Progenitor cell of endocrine pancreas (in vitro differentiated cells): ENCODE measurements at places on chromosomes 6 and 20.
A peak's percentile ranks its signal among the peaks of the same experiment; 100 is the strongest.

DNA sequence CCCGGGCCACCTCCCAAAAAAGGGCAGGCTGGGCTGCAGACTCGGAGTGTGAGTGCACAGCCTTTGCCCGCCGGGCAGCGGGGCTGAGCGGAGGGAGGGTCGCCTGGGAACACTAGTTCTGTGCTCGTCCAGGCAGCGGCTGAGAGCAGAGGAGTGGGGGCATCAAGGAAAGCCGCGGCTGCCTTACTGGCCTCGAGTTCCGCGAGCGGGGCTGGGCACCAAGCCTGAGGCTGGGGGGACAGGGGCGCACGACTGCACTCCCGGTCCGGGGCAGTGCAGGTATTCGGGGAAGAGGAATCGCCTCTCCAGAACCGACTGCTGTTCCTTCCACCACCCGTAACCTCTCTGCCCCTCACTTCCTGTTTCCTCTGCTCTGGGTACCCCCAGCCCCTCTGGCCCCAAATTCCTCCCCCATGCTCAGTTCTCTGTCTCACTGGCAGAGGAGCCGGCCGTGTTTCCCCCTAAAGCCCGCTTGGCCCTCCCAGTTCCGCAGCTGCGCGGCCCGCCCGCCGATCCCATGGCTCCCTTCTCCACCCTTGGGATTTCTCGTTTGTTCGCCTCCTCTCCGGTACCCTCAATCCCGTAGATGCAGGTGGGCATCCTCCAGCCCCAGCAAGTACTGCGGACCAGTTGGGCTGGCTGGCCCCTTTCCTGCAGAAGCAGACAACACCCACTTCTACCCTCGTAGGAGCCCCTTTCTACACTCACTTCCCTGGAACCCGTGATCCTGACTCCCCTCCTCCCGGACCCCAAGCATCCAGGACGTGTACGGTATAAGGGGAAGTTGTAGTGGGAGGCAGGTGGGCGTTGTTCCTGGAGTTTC lies 5.1 kb downstream of the RING1 start:
- no peak for DNase-seq

- DNase-seq: no peak
Measured at GRCh38 chr20:59247731-59248684, 52.4 kb upstream of the EDN3 start.

DNA sequence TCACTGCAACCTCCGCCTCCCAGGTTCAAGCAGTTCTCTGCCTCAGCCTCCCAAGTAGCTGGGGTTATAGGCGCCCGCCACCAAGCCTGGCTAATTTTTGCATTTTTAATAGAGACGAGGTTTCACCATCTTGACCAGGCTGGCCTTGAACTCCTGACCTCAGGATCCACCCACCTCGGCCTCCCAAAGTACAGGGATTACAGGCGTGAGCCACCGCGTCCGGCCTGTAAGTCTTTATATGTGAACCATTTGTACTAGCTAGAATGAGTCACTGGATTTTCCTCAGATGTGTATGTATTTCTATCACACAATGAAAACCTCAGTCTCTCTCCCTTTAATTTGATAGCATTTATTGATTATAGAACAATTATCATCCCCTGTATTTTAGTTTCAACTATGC lies 34.0 kb downstream of the ITCH start:
- no peak for DNase-seq

DNA sequence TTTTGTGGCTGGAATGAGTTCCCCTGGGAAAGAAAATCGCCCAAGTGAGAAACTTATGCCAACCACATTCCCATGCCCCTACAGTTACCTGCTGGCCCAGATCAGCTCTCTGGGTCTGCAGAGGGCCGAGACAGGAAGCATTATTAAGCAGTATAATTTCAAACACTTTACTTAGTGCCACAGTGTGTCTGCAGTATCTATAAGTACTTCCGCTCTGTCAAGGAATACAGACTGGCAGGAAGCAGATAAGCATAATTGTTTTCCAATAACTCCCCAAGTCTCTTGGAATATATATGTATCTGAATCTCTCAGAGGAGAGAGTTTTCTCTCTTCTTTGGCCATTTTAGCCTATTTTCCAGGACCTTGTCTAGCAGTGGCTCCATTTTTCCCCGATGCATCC lies 24.9 kb downstream of the SAYSD1 start:
- no peak for DNase-seq

DNA sequence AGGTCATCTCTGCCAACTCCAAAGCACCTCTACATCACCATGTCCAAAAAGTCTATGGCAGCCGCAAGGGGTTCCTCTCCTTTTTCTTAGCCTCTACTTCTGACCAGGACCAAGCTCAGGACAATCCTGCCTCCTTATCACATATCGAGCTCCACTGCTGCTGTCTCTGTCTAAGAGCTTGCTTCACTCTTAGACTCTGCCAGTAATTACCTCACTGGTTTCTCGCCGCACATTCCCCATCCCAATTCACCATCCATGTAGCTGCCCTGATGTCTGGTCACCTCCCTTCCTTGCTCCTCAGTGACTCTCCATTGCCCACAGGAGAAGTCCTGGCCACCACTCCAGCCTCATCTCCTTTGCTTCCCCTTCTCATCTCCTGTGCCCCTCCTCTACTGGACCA lies 24.1 kb upstream of the PI16 start:
- no peak for DNase-seq

- peak; percentile 11 for DNase-seq
Measured at GRCh38 chr6:128725271-128726233, 157.4 kb upstream of the LAMA2 start.

DNA sequence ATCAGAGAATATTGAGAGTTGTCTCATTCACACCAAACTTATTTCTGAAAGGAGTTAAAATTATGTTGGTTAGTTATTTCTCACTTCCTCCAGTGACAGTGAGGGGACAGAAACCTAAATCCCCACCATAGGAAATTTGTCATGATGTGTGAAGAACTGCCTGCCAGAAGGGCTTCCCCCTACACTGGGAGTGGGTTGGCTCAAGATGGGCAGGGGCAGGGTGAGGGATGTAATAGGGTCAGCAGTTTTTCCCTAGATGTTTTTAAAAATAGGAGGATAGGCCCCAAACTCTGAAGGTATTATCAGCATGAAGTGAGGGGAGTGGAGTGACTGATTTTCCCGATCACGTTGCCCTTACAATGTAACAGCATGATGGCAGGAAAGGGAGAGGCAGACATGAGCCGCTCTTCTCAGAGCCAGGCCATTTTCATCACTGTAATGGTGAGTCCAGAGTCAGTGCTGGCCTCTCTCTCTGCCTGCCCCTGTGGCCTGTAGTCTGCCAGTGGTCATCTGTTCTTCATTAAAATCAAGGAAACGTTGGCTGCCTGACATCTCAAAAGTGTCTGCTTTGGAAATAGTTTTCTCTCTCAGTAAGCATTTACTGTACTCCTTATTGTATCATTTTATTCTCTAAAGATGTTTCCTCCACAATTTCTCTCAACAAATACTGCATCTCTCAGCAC lies 59.8 kb upstream of the SYNJ2 start:
- DNase-seq: no peak

- no peak for DNase-seq
Measured at GRCh38 chr6:583116-583515, 73.8 kb downstream of the HUS1B start.
